ENCODE measurements at places on chromosomes 3 and 15.

DNA sequence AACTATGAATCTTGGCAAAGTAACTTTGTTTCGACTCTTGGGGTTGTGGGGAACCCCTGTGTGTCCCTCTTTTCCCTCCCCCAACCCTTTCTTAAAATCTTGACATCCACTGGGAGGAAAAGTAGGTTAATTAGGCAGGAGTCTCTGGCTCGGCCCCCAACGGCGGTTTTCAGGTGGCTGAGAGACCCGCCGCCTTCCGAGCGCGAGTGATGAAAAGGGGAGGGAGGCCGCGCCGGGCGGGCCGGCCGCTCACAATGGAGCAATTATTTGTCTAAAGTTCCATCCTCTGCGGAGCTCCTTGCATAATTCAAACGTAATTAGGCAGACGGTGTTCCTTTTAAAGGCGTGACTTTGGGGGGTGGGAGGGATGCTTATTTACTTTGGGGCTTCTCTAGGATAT, 51.7 kb downstream of the ZIC4 start:
- DNase-seq, result no peak

- no peak for DNase-seq
Observed at GRCh38 chr3:123792473-123793201, 91.5 kb downstream of the MYLK start.

DNA sequence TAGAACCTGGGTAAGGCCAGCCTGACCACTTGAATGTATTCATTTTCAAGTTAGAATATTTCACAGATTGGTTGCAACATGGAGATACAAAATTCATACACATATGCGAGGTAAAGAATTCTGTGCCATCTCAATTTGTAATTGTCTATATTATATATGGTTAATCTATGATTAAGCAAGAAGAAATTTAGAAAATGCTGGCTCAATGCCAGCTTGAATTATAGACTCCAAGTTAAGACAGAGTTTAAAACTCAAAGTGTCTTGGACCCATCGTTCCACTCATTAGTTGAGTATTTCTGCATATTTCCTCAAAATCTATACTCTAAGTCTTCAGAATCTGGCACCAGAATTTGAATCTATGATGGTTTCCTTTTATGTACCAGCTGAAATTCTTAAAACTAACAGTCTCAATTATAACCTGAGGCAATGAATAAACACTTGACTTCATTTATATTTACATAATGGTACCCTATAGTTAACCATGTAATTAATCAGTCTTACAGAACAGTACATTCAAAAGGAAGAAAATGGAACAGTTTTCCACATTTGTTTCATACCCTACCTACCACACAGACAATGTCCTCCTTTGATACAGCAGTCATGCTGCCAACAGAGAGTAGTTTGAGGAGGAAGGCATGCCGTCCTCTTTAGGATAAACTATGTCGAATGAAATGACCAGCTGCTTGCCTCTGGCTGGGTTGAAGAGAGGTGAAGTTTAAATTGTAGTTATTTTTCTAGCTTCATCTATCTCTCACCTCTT, 95.7 kb downstream of the CD47 start:
- no peak for DNase-seq

DNA sequence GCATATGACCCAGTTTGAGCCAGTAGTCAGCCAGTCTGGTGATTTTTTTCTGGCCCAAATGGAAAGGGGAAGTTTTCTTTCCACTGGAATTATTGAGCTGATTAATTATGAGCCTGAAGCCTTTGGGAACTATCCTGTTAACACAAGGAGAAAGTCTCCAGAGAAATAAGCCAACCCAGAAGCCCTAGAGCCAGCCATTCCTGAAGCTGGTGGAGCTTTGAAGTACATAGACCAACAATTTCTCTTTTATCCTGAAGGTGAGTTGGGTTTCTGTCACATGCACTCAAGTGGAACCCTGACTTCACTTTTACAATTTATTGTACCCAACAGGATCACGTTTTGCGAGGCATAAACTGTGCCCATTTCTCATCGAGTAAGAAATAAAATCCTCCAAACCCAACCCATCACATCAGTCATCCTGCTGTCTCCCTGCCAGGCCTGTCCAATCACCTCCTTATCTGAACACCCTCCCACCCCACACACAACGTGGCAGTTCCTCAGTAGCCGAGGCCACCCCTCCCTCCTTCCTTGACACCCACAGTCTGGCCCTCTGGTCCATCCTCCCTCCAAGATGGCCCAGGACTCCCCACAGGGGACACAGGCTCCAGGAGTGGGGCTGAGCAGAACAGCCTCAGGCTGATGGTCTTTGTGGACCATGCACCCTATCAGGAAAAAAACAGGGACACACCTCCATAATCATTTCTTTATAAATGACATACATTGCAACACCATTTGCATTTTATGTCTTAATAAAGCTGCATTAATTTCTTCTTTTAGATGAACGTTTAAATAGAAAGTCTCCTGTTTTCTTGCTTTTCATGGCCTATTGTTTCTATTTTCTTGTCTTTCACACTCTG, 55.7 kb upstream of the GATA2 start:
- DNase-seq, result no peak

- DNase-seq, result no peak
Observed at GRCh38 chr3:9028134-9028533, 64.9 kb upstream of the RAD18 start.

DNA sequence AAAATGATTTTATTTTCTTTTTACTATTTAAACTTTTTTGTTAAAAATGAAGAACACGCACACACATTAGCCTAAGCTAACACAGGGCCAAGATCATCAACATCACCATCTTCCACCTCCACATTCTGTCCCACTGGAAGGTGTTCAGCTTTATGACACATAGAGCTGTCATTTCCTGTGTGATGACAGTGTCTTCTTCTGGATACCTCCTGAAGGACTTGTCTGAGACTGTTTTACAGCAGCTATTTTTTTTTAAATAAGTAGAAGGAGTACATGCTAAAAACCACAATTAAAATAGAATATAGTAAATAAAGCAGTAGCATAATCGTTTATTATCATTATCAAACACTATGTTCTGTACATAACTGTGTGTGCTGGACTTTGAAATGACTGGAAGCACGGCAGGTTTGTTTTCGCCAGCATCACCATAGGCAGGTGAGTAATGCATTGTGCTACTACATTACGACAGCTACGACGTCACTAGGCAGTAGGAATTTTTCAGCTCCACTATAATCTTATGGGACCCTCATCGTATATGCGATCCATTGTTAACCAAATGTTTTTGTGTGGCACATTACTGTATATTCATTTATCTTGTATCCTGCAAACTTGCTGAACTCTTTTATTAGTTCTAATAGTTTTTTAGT, 72.8 kb downstream of the KLF15 start:
- no peak for DNase-seq

- DNase-seq, result no peak
Observed at GRCh38 chr3:138065949-138066348, 49.5 kb downstream of the DZIP1L start.

- no peak for DNase-seq
Observed at GRCh38 chr3:131972091-131972490, 62.7 kb downstream of the CPNE4 start.

GRCh38 chr15:74293021-74293810, 57.1 kb downstream of the CCDC33 start:
- DNase-seq, result no peak

GRCh38 chr3:12638105-12638504, 25.8 kb downstream of the RAF1 start:
- DNase-seq, result no peak
